Stimulated activated CD8-positive, alpha-beta memory T cell treated with anti-CD3 and anti-CD28 coated beads, Interleukin-7, amount 100 ng/mL, for 1 hour (primary cell): ENCODE measurements at places on chromosomes 3 and 15.

DNA sequence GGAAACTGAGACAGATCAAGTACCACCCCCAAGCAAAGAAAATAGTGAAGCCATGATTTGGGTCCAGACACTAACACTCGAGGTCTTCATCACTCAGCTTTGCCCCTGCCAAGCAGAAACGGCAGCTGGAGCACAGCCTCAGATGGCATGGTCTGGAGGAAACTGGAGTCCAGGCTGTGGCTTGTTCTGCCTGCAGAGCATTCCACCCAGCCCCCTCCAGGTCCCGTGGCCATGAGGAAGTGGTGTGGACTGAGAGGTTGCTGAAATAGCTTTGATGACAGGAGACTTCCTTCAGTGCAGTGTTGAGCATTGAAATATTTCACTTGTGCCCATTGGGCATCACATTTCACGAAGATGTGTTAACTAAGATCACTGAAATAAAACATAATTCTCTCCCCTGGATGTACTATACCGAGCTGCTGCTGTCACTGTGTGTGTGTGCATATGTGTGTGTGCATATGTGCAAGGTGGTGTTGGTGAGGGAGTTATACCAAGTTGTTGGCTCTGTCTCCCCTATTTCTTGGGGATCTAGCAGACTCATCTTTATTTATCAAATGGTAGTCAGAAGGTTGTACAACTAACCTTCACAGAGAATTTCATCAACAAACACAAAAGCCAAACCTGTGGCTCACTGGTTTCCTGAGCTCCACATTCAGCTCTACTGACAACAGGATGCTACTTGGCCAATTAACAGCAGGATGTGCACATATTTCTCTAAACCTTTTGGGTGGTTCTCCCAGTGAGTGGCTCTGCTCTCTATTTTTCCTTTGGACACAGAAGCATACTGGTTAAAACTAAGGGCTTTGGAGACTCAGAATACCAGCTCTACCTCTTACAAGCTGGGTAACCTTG is 660.1 kb upstream of the CFAP20DC start:
- no peak for DNase-seq

GRCh38 chr3:45486136-45486535 is 97.8 kb downstream of the LARS2 start:
- no peak for DNase-seq

DNA sequence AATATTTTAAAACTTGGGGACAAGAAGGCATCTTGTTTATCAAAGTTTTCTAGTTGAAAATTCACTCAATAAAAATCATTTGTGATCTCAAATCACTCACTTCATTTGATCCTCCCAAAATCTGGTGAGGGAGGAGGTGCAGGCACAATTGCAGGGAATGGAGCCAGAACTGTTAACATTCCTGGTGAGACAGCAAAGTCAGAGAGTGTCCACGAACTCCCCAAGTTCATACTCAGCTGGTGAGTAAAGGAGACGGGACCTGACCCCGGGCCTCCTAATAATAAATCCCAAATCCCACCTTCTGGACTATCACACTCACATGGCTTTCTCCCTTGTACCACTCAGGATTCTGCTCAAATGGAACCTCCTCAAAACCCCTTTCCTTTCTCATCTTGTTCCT is 252.3 kb upstream of the LRTM1 start:
- DNase-seq: no peak

DNA sequence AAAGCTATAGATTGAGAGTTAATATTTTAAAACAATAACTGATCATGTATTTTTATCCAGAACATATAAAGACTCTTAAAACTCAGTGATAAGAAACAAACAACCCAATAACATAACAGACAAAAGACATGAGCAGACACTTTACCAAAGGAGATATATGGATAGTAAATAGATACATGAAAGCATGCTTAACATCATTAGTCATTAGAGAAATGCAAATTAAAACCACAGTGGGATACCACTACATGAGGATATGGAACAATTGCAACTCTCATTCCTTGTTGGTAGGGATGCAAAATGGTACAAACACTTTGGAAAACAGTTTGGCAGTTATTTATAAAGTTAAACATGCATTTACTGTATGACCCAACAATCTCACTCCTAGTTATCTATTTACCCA is 95.0 kb downstream of the IQCH start:
- DNase-seq: no peak

- no peak for DNase-seq
Observed at GRCh38 chr15:52672661-52673060, 6.5 kb downstream of the ATOSA start.

- DNase-seq: no peak
Observed at GRCh38 chr3:9201955-9202354, 47.5 kb downstream of the SRGAP3 start.

DNA sequence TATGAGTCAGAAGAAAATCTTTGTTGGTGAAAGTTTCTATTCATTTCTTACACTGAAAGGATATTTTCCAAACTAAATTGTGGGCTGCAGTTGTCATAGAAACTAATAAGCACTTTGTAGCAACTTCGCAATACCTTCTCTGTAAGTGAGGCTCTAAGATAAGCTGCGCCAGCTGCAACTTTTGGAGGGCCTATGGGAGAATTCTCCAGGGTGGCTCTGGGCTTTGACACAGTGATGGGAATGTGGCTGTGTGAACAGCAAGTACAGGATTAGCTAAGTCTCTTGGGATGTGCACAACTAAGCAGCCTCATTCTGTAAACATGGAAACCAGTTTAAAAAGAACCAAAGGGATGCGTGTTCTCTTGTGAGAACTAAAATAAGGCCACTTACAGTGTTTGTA is 124.6 kb upstream of the SGO1 start:
- no peak for DNase-seq

- DNase-seq: no peak
Observed at GRCh38 chr15:78879517-78880241, 7.0 kb downstream of the MORF4L1 start.

DNA sequence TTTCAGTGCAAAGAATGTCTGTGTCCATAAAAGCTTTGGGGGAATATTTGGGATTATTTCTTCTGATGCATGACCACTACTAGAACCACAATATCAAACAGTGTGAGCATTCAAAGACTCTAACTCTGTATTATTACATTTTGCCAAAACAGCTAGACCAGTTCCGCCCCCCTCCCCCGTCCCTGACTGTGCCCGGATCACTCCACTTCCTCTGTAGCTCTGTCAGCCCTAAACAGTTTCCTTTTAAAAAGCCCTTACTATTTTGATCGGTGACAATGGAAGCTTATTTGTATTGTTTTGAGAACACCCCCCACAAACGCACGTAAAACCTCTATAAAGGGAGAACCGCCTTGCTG is 36.6 kb upstream of the EPHB3 start:
- no peak for DNase-seq

DNA sequence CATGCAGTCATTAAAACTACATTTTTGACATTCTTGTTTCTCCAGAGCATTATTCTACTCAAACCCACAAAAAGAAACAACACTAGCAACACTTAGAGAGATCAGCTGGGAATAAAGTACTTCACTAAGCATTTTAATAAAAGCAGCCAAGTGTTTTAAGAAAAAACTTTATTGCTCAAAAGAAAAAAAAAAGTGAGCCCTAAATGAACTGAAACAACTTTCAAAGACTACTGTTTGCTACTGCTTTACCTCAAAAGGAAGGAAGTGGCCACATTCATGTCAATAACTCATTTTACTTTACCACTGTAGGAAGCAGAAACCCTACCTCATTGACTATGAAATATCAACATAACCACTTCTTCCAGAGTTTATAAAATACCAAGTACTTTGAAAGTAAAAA is 91.3 kb downstream of the UACA start:
- DNase-seq: no peak

DNA sequence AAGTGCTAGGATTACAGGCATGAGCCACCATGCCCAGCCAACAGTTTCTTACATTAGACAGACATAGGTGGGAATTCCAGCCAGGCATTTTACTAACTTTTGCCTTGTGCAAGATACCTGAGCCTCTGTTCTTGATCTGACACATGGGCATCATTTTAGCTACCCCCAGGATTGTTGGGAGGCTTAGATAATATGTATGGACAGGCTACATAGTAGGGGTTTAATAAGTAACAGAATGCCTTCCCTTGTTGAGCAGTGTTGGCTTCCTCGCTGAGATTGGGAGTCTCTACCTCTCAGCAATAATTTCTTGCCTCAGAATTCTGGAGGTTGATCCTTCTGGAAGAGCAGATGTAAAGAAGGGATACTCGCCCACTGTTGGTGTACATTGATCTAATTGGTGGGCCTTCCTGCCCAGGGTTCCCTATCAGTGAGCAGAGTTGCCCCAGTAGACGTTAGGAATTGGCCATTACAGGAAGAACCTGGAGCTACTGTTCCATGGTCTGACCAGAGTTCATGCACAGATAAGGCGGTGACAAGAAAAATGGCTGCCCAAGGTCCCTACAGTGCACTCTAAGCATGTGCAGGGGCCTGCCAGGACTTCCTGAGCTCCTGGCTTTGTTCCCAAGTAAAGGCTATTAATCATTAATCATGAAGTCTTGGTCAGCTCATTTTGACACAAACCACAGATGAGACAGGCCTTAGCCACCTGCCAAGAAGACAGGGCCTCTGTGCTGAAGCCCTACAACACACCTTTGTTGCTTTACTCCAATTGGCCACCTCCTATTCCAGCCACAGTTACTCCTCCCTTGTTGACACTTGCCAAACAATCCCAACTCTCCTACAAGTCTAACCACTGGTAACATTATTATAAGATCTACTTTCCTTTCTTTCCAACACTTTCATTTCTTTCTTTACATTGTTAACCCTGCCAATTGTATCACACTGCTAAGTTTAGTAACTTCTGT is 5.0 kb upstream of the IL17RE start:
- no peak for DNase-seq

GRCh38 chr3:141020143-141020830 is 30.9 kb upstream of the SPSB4 start:
- no peak for DNase-seq

DNA sequence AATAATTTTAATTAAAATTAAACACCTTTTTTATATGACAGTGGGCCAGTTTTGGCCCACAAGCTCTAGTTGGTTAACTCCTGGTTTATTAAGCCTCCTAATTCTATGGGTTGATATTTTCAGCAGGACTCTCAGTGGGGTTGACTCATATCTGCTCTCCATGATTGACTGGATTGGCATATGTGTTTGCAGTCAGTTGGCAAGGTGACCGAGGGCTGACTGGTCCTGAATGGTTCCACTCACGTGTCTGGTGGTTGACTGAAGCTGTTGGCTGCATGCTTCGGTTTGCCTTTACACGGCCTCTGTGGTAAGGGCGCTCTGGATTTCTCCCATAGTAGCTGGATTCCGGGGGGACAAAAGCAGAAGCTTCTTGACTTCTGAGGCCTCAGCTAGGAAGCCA is 65.3 kb upstream of the ZNF280D start:
- DNase-seq: no peak

GRCh38 chr15:71328453-71328852 is 213.2 kb downstream of the THSD4 start:
- no peak for DNase-seq

DNA sequence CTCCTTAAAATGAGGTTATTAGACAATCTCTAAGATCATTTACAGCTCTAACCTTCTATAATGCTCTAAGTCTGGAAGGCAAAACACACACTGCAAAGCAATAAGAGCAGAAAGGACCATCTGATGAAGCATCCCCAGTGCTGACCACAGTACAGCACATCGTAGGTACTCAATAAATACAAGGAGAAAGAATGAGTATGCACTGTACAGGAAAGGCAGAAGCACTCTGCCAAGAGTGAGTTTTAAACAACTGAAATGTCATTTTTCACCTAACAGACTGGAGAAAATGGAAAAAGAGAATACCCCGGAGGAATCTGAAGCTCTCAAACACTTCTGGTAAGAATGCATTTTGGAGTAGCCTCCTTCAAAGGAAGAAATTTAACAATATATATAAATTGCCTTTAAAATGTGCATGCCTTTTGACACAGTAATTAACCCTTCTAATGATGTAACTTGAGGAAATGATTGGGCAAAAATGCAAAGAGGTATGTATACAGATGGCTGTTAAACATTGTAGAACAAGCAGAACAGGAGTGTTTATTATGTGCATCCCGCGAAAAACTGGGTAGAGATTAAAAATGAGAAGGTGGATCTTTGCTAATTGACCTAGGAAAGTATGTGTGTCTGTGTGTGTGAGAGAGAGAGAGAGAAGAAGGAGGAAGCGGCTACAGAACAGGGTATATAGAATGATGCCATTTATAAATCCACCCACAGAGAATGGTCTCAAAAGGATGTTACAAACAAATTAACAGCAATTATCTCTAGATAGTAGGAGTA is 8.0 kb upstream of the OXTR start:
- no peak for DNase-seq

DNA sequence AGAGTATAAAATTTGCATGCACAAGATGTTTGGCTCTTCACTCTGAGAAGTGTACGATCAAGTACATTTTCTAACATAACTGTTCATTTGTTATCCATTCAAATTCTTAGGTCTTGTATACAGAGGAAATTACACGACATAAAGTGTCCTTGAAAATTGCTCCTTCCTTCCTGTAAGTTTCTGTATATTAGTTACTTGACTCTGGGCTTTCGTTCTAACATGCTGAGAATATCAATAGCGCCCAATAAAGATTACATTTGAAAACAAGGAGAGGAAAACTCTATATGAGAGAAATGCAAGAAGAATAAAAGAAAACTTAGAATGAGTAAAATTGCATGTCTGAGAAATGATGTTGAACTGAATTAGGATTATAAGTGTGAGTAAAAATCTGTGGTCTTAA is 722.5 kb upstream of the CADM2 start:
- DNase-seq: no peak

- peak; percentile 5 for DNase-seq
Observed at GRCh38 chr3:150384296-150385212, 23.5 kb upstream of the TSC22D2 start.

DNA sequence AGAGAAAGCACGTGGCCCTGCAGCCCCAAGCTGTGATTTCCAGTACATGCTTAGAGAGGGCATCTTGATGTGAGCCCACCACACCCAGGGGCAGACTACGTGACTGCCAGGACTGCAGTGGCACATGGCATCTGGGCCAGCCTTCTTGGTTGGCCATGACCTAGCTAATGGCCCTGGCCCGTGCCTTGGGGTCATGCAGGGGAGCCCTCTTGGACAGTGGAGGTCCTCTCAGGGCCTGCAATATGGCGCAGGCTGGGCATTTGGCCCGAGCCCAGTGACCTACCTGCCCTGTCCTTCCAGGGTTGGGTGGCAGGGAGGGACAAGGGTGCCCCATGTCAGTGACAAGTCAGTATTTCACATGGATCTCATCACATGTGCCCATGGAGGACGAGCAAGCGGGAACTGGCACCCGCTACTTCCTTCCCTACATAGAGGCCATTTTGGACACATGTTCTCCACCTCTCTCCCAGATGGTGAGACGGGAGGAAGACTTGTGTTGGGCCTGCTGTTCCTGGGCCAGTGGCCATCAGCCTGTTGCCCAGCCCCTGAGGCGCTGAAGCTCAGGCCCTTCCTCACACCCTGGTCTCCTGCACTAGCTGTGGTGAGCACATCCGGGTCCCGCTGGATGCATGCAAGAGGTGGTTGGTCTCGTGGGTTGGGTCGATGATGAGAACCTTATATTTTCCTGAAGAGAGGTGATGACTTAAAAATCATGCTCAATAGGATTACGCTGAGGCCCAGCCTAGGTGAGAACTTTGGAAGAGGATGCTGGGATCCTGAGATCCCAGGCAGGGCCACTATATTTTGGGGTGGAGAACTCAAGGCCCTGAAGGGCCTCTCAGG is 195.6 kb downstream of the UBE3A start:
- no peak for DNase-seq
